Glutamatergic neuron (in vitro differentiated cells): ENCODE measurements at places on chromosomes 2 and 18. TPM values are rescaled to one million over a fixed set of nuclear protein-coding genes. Genes with fewer than 3 reads are reported as not detected.

DNA sequence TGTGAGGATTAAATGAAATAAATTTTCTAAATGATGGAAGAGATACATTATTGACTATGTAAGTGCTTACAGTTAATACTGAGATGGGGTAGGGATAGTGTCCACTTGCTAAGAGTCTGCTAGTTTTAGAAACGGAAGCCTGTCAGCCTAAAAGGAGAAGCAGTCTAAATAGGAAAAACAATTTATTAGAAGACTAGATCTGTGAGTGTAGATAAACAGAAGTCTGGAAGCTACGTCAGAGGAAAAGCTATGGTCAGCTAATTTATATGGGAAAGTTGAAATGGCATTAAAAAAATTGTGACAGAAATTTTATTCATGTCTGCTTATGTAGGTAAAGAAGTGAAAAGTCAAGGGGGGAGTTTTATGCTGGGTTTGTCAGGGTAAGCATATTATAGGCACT is 1338.4 kb upstream of the CHAC2 start:
- no peak for DNase-seq

DNA sequence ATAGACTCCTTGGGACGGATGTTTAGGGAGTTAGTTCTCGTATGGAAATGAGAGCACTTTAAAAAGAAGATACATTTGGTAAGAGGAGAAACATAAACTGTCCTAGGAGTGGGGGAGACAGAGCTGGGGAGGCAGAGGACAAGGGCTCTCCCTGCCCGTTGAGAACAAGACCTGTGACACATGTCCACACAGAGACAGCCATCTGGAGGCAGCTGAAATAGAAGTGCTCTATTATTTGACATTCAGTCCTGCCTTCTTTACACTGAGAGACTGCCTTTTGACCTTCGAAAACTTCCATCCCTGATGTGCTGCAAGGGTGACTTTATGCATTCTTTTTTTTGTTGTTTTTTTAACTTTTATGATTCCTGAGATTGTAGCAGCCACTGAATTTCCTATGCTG is 150.1 kb downstream of the UXS1 start:
- DNase-seq, result no peak

DNA sequence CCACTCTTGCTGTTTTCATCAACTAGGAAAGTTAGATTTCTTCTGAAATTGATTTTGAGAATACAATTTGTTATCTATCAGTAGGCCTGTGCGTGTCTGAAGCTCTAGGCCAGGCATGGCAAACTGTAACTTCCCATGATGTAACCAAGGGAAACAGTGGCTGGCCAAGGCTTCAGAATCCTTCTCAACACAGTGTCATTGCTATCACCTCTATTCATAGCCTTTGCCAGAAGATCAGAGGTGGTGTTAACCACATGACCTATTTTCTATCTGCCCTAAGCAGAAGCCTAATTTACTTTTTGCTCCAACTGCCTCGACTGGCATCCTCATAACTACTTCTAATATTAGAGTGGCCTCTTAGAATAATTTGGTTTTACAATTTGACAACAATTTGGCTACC is 2.5 kb downstream of the ITGB6 start:
- no peak for DNase-seq

Gene SERPINB10
- total RNA-seq, result not detected

DNA sequence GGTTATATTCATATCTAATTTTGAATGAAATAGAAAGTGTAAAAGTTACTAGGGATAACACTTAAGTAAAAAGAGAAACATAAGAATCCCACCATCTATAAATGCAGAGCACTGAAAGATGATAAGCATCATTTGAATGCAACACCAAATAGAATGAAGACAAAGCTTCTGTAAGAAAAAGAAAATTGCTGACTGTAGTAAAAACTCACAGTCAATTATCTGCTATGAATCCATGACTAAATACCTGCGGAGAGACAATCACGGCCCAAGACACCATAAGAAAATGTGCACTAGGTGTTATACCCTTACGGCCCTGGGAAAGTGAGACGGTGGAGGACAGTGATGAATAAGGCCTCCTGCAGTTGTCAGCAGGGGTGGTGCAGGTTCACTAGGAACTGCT is 45.4 kb upstream of the OSR1 start:
- no peak for DNase-seq

DNA sequence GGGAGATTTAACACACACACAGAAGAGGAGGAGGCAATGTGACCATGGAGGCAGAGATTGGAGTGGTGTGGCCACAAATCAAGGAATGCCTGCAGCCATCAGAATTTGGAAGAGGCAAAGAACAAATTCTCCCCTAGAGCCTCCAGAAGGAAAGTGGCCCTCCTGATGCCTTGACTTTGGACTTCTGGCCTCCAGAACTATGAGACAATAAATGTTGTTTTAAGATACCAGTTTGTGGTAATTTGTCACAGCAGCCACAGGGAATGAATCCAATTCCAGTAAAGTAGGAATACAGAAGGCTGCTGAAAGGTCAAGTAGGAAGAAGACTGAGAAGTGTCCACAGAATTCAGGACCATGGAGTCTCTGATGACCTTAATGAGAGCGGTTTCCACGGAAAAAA is 18.1 kb downstream of the PAIP2B start:
- DNase-seq, result no peak

GRCh38 chr2:240287011-240287410 is 146.6 kb upstream of the OTOS start:
- no peak for DNase-seq

GRCh38 chr2:188367164-188367563 is 75.5 kb downstream of the GULP1 start:
- DNase-seq, result no peak
